Fibroblast of skin of scalp (primary cell): ENCODE measurements at places on chromosomes 3 and 15.

GRCh38 chr3:123559040-123559861, 25.6 kb downstream of the HACD2 start:
- DNase-seq: peak; percentile 54

DNA sequence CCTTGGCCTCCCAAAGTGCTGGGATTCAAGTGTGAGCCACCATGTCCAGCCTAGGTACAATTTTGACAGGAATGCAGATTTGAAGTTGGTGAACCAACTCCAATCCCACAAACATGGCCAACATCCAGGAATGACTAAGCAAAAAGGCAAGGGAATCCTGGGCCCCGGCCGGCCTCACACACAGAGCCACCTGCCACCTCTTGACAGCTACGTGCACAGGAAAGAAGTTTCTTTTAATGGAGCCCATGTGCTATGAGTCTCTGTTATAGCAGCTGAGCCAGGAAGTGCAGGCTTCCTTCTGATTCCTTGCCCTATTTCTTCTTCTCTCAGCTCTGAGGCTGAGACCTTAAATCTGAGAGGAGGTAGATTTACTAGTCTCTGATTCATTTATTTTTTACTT, 8.8 kb downstream of the TMEM40 start:
- DNase-seq: peak; percentile 84

- no peak for DNase-seq
These were observed 39.1 kb downstream of the SYNM start for GRCh38 chr15:99143655-99144610.

DNA sequence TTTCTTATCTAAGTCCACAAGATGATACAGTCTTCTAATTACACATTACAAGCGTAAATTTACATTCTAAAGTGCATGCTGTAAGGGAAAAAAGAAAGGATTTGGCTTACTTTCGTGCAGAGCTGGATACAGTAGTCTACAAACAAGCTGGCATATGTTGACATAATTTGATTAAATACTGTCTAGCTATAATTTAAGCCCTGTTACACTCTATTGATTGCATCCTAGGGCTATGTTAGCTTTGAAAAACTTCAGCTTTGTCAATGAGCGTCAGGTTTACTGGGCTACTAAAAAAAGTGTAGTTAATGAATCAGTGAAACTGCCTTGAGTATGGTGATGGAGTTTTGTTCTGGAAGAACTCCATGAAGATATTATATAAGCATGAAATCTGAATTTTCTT, 24.5 kb upstream of the PLCL2 start:
- DNase-seq: no peak

- no peak for DNase-seq
These were observed 53.9 kb upstream of the TP63 start for GRCh38 chr3:189577050-189577951.

DNA sequence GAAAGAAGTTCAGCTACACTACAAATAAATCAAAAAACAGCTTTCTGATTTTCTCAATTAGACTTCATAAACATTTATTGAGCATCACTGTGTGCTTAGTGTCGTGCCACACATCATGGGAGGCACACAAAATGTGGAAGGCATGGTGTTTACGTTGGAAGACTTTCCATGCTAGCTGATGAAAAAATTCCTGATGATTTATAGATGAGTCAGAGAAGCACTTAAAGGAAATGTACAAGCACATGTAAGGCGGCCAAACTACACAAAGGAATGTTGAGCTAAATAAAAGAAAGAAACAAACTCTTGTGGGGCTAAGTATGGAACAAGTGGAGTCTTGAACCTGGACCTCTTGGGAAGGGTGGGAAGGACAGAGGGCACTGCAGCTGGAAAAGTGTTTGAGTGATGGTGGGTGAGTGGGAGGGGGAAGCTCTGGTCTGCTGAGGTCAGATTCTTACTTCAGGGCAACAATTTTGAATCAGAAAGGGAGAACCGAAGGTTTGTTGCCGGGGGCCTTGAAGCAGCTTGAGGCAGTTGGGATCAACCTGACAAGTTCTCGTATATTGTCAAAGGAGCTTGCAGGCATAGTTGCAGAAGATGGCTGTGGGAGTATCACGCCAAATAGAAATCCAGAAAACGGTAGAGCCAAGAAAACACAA, 66.9 kb downstream of the FOXB1 start:
- peak; percentile 94 for DNase-seq

- no peak for DNase-seq
These were observed 171.1 kb downstream of the NLGN1 start for GRCh38 chr3:173568623-173569022.

GRCh38 chr3:64975147-64975546, 287.3 kb upstream of the ADAMTS9 start:
- DNase-seq: no peak

GRCh38 chr3:14467814-14468620, 65.6 kb downstream of the SLC6A6 start:
- DNase-seq: peak; percentile 50

GRCh38 chr15:61318301-61318700, 89.2 kb upstream of the RORA start:
- no peak for DNase-seq

GRCh38 chr15:100863075-100863795, 16.4 kb upstream of the ALDH1A3 start:
- peak; percentile 48 for DNase-seq

- DNase-seq: no peak
These were observed 25.4 kb upstream of the PRSS50 start for GRCh38 chr3:46742992-46743585.

GRCh38 chr3:63333815-63334214, 55.7 kb downstream of the SYNPR start:
- no peak for DNase-seq

GRCh38 chr3:30102356-30102755, 504.0 kb upstream of the TGFBR2 start:
- no peak for DNase-seq

DNA sequence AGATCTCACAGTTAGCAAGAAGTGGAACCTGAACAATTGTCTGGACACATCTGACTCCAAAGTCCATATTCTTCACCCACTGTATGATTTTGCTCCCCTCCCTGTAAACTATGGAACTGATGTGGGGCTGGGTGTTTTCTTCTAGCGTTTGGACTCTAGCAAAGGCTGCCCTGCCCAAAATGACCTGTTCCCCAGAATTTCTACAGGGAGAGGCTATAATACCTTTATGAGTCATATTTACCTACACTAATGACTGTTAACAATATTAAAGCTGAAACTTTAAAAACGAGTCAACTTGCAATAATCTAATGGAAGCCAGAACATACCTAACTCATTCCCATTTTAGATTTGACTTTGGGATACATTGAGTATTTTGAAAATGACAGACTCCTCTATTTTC, 531.2 kb upstream of the CFAP20DC start:
- DNase-seq: no peak

GRCh38 chr3:122623031-122623829, 45.8 kb downstream of the PARP15 start:
- no peak for DNase-seq

DNA sequence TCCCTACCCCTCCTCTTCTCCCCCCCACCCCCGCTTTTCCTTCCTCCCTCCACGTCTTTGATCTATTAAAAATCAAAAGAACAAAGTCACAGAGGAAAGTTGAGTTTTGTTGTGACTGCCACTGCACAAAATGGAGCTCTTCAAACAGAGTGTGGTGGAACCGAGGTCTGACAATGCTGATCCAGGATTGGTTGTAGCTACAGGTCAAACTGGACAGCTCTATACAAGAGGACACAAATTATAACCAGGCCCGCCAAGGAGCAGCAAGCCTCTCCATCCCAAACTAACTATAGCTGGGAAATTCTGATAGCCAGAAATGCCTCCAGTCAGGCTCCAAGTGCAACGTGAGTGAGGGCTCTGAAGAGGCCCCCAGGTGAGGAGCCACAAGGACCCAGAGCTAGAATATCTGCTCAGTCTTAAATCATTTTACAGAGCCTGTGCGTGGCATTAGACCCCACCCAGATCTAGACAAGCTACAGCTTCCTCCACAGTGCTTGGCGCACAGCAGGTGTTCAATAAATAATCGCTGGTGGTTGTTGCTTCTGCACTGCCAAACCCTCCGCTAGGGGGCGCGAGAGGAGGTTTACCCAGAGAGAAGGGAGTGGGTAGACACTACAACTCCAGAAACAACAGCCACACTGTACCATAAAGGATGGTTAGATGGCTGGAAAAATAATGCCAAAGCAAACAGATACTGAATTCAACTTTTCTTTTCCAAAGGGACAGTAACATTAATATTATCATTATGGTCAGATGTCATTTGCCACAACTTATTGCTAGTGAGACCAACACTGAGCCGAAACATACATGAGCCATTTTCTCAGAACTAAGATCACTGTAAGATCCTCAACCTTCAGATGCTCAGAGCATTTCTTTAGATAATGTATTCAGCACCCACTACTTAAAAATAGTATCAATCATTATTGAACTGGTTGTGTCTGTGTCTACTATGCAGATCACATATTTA, 44.6 kb downstream of the ZIC4 start:
- DNase-seq: peak; percentile 49

DNA sequence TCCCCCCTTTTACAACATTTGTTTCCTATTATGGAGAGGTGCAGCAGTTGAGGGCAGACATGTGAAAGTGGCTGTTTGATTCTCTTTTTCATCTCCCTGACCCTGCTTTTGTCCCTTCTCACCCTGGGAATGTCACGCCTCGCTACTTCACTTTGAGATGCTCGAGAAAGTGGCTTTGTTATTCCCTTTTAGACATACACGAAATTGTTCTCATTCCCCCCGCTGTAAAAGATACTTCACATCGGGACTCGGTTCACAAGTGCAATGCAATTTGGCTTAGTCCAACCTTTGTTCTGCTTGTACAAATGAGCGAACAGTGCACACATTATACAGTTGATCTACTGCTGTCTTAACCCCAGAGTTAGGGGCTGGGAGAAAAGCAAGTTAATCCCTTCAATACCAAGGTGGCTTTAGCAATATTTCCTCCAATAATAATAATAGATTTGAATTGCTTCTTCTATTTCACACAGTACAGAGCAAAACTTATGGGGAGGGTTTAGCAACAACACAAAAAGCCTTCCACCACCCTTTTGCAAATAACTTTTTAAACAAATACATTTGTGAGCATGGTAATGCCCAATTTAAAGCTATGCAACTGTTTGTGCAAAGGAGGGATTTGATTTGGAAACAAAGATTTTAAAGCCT, 5.7 kb upstream of the FOXB1 start:
- DNase-seq: no peak

- no peak for DNase-seq
These were observed 103.8 kb upstream of the LIPC start for GRCh38 chr15:58327958-58328357.

- no peak for DNase-seq
These were observed 49.2 kb downstream of the TASOR start for GRCh38 chr3:56633602-56634535.

DNA sequence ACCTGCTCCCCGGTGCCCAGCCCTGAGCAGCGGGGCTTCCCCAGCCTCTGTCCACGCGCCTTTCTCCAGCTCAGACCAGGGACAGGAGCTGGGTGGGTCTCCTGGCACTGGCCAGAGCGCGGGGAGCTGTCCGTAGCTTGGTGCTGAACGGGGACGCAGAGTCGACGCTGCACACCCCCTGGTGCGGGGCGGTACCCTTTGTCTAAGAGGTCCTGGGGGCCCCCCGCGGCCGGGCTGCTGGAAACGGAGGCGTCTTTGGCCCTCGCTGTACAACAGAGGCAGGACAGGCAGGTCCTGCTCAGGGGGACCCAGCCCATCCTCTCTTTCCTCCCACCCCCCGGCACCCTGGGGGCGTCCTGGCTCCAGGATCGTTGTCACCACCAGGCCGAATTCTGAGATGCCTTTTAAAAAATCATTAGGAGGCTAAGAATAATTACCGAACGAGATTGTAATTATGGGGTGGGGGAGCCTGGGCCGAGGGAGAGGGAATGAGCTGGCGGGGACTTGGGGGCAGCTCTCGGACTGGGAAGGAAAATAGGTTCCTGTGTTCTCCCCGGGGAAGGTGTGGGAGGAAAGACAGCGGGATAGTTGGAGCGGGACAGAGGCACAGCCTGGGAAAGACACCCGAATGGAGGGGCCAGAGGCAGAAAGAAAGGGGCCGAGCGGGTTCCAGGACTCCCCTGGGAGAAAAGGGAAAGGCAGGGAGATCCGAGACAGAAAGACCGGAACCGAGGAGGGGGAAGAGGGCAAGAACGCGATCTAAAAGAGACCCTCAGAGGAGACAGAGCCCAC, 4.1 kb upstream of the SKOR1 start:
- peak; percentile 60 for DNase-seq

- DNase-seq: no peak
These were observed 362.3 kb upstream of the BCHE start for GRCh38 chr3:166199491-166199890.

DNA sequence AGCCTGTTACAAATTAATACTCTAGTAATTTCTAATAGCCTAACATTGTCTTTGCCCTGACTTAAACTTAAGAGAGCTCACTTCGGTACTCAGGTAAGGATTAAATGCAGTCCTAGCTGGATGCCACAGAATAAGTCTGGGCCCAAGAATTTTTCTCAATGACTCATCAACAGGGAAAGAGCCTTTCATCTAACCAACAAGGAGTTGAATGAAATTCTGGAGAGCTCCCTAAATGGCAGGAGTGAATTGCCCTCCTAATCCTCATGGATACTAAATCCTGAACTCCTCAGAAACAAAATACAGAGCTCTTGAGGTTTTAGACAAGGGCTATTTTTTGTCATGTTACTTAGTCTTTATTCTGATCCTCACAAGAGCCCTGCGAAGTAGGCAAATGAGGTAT, 159.5 kb downstream of the PLCH1 start:
- DNase-seq: no peak

DNA sequence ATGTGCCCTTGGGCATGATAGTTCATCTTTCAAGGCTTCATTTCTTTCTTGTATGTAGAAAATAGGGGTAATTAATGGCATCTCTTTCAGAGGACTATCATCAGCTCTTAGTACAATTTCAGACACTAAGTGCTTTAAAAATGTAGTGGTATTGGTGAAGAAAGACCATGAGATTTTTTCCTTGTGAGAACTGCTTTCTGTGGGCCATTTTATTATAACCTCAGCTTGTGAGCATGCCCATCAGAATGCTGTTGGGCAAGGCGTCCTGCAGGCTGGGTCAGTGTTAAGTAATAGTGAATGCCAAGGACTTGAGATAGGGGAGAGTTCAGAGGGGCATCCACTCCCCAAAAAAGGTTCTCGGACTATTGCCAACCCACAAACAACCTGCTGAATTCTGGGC, 187.9 kb downstream of the GHSR start:
- DNase-seq: peak; percentile 50

DNA sequence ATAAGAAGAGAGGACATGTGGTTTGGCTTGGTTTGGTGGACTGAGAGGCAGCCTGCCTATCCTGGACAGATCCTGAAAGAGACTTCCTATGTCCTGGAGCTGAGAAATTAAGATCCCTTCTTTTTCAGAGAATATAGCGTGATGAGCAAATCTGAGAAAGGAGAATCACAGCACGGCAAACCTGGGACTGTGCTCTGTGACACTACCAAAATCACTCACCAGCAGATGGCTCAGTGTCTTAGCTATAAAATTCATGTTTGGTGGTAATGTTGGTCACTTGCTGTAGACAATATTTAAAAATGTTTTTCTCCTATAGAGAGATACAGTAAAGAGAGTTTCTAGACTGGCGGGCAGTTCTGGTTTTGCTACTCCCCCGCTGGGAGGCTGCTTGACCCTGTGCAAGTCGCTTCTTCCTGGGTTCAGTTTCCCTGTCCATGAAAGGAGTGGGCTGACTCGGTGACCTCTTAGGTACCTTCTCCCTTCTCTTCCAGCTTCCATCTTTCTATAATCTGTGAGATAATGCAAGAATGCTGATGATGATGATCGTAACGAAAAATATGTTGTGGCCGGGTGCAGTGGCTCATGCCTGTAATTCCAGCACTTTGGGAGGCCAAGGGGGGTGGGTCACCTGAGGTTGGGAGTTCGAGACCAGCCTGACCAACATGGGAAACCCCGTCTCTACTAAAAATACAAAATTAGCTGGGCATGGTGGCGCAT, 7.6 kb upstream of the HES1 start:
- DNase-seq: peak; percentile 51

GRCh38 chr3:119609301-119609700, 11.6 kb downstream of the PLA1A start:
- no peak for DNase-seq
